NT2/D1 (cell line): ENCODE measurements at places on chromosomes 7 and 10.

DNA sequence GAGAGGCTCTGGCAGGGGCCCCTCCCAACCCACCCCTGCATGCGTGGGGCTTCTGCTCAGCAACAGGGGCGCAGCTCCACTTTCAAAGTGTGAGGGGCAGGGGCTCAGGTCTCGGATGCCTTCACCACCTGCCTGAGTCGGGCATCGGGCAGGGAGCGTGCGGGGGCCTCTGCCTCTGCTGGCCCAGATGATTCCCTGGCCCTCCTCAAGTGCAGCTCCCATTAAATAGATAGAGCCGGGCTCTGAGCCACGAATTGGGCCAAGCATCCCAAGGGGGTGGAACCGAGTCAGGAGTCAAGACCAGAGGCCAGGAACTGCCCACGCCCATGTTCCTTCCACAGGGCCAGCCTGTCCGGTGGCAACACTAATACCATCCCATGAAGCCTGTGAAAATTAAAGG is 108.9 kb upstream of the FAM20C start:
- no peak for DNase-seq

GRCh38 chr7:108589199-108589598 is 19.5 kb downstream of the DNAJB9 start:
- DNase-seq = no peak

DNA sequence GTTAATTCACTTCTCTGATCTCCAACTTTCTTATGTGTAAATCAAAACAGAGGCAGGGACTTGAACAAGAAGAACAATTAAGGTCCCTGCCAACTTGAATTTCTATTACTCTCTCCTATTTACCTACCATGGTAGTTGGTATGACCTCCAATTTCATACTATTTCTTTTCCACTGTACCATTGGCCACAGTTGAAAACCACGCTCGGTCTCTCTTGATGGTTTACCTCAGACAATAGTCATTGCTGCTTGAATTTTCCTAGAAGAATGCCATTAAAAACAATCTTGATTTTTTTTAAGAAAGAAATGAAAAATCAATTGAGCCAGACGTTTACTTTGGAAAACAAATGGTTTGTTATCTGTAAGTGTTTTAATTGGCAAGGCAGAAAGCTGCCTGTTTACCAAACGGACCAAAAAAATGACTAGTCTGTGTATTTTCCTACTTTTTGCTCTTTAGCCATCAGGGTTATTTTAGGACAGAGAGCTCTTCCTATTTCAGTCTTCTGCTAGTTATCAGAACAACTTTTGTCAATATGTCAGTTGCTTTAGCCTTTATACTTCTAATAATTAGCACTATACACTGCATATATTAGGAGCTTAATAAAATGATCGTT is 157.5 kb upstream of the PLXDC2 start:
- no peak for DNase-seq

DNA sequence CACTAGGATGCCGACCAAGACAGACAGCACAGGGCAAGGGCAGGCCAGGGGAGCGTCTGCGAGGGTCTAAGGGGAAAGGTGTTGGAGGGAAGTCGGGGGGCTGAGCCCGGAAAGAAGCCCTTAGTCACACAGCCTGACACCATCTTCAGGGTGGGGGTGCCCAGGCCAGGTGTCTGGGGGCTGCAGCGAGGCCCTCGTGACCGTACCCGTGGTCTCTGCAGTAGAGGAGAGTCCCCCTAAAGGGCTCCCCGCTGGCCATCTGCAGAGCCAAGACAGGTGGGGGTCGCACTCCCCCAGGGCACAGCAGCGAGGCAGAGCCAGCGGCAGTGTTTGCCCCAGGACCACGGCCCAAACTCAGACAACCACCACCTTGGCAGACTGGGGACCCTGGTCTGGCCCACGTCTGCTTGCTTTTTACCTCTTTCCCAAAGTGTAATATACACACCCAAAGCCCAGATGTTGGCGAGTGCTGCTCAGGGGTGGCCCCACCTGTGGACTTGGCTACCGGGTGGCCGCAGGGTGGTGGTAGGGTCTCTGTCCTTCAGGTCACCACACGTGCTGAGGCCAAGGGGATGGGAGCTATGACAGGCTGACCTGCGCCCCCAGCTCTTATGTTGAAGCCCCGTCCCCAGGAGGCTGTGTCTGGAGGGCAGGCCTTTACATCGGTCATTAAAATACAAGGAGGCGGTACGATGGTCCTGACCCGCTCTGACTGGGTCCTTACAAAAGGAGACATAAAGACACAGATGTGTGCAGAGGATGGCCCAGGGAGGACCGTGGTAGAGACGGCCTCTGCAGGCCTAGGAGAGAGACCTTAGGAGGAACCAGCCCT is 107.4 kb downstream of the DNAJB6 start:
- no peak for DNase-seq

GRCh38 chr7:3942816-3943745 is 642.0 kb downstream of the SDK1 start:
- no peak for DNase-seq

- DNase-seq = no peak
These were observed 25.7 kb downstream of the C7orf25 start for GRCh38 chr7:42886129-42886528.

- peak; percentile 59 for DNase-seq
These were observed 65.8 kb upstream of the PRSS58 start for GRCh38 chr7:142323706-142324105.

DNA sequence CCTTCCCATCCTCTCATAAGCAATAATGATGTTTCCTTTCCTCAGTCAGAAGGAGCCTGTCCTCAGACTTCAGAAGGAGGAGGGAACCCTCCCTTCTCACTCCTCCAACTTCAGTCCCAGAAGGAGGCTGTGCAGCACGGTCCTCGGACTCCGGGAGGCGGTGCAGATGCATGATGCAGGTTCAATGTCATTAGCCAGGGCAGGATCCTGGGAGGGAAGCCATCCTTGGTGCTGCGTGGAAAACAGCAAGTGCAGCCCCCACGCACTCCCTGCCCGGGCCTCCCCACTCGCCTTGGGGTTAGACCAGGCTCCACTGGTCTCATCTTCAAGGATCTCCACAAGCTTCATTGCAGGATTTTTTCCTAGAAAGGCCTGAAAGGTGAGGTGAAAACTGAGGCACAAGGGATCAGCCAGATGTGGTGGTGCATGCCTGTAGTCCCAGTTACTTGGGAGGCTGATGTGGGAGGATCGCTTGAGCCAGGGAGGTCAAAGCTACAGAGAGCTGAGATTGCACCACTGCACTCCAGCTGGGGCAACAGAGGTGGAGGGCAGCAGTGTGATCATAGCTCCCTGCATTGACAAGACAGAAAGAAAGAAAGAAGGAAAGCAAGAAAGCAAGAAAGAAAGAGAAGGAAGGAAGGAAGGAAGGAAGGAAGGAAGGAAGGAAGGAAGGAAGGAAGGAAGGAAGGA is 62.0 kb downstream of the ASB13 start:
- DNase-seq = no peak

DNA sequence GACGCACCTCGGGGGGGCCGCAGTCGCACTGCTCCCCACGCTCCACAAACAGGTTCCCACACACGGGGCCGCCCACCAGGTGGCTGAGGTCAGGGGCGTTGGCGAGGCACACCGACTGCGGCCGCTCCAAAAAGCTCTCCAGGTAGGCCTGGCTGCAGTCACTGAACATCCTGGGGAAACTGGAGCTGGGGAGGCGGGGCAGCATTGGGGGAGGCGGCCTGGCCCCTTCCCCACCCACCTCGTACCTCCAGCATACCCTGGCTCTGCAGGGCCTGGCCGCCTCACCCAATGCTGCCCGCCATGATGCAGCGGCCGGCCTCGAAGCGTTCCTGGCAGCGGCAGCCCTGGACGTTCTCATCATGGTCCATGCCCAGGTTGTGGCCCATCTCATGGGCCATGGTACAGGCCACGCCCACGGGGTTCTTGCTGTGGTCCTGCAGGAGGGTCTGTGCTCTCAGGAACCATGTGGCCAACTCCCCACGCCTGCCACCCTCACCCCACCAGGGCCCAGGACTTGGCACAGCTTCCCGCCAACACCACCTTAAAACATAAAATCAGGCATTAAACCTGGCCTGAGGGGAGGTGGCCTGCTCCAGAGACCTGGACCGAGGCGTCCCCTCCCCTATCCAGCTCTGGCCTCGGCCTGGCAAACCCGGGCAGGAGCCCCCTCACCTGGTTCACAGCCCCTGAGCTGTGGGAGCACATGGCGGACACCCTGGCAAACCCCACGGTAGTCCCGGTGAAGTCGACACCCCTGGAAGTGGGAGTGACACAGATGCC is 5.0 kb downstream of the ADAM8 start:
- no peak for DNase-seq

DNA sequence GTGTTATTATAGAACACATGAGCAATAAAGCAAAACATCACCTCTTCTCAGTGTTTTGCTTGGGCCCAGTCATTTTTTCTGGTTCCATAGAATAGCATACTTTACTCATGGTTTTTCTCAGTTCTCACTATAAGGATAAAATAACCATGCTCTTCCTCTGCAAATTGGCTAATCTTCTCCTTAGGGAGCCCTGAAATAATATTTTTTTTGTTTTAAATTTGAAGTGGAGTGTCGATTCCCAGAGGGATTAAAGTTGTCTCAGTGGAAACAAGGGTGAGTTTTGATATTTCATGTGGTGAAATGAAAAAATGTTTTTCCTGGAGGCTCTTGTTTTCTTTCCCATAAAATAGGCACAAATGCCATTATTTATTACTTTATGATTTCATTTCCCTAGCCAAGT is 127.3 kb downstream of the NOC3L start:
- DNase-seq = no peak

DNA sequence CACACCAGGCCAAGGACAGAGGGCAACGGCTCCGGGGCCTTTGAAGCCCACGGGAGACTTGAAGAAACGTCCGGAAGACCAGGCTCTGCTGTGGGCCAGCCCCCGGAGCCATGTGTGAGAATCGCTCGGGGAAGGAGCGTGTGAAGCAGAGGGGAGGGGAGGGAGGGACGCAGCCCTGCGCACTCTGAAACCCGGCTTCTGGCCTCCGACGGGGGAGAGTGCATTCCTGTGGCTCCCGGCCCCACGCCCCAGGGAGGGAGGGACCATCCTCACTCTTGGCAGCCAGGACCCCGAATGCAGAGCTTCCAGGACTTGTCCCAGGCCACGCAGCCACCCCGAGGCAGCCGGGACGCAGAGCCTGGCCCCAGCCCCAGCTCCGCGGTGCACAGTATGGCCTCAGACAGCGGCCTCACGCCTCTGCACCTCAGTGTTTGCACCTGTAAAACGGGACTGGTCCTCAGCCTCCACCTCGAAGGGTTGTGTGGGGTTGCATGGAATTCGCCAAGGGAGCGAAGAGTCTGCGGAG is 67.4 kb downstream of the PDGFA start:
- no peak for DNase-seq

GRCh38 chr7:93016681-93017381 is 100.9 kb downstream of the SAMD9 start:
- no peak for DNase-seq

GRCh38 chr10:4541292-4541691 is 284.7 kb upstream of the AKR1E2 start:
- no peak for DNase-seq

DNA sequence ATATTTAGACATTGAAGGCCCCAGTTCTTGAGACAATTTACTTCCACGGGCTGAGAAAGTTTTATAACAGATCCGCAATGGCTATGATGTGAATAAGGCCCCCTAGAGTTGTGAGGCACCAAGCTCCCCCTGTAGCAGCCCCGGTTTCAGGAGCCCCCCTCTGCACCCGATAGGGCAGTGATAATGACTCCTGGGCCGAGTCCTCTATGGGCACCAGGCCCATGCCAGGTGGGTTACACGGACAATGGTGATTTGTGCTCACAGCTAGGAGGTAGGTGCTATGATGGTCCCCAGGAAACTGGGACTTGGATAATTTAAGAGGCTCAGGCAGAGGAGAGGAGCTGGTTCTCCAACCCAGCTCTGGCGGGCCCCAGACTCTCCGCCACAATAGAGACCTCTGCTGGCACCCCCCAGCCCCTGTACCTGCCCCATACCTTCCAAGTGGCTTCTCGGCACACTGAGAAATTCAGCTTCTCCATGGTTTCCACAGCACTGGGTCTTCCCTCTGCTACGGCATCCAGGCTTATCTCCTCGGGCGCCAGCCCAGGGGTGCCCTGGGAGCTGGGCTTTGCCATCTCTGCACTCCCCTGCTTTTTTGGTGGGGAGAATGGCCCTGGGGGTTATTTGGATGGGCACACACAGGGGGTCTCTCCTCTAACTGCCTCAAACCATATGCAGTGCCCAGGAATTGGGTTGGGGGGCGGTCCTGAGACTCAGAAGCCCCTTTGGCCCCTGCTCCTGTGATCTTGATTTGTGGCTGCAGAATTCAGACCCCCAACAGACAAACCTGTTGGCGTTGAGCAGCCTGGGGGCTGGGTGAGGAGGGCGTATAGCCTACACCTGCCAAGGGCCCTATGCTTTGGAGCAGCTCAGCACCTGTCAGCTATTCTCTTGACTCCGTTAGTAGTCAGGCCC is 12.2 kb upstream of the KCP start:
- no peak for DNase-seq

- no peak for DNase-seq
These were observed 1055.1 kb downstream of the NXPH1 start for GRCh38 chr7:9488555-9488954.

- peak; percentile 25 for DNase-seq
These were observed 143.8 kb downstream of the C7orf25 start for GRCh38 chr7:42768045-42768444.

DNA sequence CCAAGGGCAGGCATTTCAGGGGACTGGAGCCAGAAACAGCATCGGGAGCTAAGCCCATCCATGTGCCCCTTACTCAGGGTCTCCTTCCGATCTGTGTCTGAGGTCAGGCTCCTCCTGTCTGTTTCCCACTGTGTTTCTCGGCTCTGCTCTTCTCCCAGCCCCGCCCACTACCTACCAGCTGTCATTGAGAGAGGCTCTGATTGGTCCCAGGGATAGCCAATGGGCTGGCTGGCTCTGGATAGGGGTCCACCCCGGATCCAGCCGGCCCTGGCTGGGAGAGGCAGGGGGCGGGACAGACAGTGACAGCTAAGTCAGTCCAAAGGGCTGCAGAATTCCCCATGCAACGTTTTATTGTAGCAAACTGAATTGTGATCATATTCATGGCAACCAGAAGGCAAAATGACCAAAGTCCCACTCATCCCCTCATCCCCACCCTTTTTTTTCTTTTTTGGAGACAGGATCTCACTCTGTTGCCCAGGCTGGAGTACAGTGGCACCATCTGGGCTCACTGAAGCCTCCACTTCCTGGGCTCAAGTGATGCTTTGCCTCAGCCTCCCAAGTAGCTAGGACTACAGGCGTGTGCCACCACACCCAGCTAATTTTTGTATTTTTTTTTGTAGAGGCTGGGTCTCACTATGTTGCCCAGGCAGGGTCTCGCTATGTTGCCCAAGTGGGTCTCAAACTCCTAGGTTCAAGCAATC is 76.3 kb downstream of the CLIP2 start:
- DNase-seq = peak; percentile 70

GRCh38 chr7:133051066-133051465 is 30.8 kb downstream of the CHCHD3 start:
- peak; percentile 16 for DNase-seq

DNA sequence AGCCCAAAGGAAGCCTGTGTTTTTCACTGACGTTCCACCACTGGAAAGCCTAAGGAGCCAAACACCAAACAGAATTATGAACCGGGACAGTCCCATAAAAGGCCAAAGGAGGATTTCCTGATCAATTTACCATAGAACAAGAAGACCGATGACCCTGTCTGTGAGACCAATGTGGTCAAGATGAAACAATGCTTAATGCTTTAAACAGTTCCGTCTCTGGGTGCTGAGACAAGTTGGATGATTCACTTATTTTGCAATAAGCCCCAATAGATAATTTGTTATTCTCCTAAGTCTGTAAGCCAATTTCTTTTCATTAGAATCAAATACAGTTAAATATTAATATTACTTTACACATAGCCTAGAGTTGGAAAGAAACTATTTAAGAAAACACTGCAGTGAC is 134.9 kb downstream of the MICU1 start:
- no peak for DNase-seq

- no peak for DNase-seq
These were observed 256.4 kb upstream of the SLC26A5 start for GRCh38 chr7:103702454-103702853.

GRCh38 chr10:78953113-78953798 is 115.5 kb upstream of the ZMIZ1 start:
- DNase-seq = no peak
